Activated CD4-positive, alpha-beta T cell treated with anti-CD3 and anti-CD28 coated beads, Interleukin-2, Interleukin-6, amounts not matched to agents 100 ng/mL and 50 ng/mL, durations not matched to agents 16 hours and 8 hours (primary cell): ENCODE measurements at places on chromosomes 16 and 17.
A peak's percentile ranks its signal among the peaks of the same experiment; 100 is the strongest.

DNA sequence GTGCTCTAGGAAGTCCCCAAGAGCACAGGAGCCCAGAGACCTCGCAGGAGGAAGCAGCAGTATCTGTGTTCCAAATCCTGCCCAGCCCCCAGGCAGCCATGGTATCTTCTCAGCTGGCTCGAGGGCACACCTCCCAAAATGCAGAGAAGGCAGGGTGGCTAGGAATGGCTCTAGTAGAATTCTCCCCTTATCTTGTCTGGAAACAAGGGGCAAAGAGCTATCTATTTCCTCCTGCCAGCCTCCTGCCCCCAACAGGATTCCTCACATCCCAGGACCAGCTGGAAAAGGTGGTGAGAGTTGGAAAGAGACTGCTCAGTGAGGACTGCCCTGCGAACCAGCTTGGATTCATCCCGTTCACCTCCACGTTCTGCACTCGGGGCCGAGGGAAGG is 8.6 kb upstream of the TSPOAP1 start:
- peak; percentile 77 for DNase-seq

GRCh38 chr17:78111016-78111726 is 17.4 kb downstream of the TMC6 start:
- DNase-seq = no peak

DNA sequence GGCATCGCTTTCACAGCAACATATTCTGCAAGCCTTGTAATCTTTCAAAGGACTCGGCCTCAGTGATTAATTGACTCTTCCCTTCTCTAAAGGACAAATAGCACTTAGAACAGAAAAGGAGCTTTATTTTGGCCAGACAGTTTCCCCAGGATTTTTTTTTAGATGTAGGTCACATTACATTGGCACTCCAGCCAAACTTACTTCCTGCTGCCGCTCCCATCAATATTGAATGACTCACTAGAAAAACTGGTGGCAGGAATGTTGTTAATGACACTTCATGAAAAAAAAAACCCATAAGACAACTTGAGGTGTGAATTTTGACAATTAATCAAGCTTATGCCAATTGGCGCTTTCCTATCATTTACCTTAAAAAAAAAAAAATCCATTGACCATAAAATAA is 432.6 kb downstream of the TOX3 start:
- DNase-seq = no peak

- DNase-seq = peak; percentile 77
Measured at GRCh38 chr17:49717371-49717861, 9.7 kb upstream of the SLC35B1 start.

DNA sequence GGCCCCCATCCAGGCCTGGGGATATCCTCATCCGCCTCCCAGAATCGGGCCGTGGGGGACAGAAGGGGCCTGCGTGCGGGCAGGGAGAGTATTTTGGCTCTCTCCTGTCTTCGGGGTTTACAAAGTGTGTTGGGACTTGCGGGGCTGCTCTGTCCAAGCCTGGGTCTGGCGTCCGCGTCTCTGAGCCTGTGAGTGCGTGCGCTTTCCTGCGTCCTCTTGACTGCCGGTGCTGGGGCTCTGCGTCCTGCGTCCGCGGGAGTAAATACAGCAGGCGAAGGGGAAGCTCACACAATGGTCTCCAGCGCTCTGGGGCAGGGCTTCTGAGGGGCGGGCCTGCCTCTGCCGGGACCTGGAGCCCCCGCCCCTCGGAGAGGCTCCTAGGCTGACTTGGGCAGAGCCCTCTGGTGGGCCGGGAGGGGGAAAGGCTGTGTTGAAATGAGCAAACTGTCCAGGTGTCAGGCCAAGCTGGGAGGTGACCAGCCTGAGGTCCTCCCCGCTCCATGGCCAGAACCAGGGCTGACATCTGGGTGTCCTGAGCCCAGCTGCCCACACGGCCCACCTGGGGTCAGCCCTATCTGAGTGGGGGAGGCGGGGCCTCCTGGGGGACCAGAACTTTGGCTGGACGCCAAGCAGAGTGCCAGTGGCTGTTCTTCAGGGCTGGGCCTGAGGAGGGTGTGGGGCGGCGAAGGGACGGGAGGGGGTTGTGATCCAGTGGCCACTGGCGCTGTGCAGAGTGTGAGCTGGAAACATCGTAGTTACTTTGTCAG is 233.6 kb downstream of the SEC14L1 start:
- peak; percentile 84 for DNase-seq

GRCh38 chr17:31007695-31008373 is 37.0 kb downstream of the RNF135 start:
- no peak for DNase-seq
